ENCODE measurements at places on chromosomes 2 and 18. TPM values are rescaled to one million over a fixed set of nuclear protein-coding genes. Genes with fewer than 3 reads are reported as not detected.

DNA sequence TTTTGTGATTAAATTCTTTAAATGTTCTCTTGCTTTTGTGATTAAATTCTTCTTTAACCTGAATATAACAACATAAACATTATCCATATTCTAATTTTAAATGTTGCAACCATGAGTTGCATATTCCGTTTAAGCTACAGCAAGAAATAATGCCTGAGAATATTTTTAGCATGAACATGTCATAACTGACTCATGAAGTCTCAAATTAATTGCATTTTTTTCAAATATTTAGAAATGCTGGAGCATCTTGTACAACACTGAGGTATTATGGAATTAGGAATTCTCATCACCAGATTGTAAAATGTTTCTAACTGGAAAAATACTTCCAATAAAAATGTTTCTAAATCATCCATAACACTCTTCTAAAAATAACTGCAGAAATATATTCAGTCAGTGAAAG is 14.7 kb downstream of the ROCK2 start:
- DNase-seq, result no peak

- DNase-seq, result no peak
Measured at GRCh38 chr2:28271919-28272250, 120.8 kb upstream of the FOSL2 start.

DNA sequence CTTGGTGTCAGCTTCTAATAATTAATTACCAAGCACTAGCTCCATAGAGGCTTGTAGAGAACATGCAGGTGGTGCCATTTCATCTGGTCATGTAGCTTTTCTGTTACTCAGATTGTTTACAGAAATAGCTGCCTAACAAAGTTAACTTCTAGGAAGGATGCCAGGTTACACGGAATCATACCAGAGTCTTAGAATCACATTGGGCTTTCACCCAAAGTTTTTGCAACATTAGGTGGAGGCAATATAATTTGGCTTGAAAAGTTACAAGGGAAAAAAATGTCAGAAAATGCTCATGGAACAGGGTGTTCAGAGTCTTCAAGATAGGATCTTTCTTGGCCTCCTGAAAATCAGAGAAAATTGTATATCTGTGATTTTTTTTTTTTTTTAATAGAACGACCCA is 135.6 kb downstream of the ARHGAP15 start:
- no peak for DNase-seq

GRCh38 chr2:70888923-70889715 is 46.6 kb upstream of the ATP6V1B1 start:
- DNase-seq, result no peak

- DNase-seq, result no peak
Measured at GRCh38 chr18:2964361-2965010, 48.5 kb downstream of the LPIN2 start.

DNA sequence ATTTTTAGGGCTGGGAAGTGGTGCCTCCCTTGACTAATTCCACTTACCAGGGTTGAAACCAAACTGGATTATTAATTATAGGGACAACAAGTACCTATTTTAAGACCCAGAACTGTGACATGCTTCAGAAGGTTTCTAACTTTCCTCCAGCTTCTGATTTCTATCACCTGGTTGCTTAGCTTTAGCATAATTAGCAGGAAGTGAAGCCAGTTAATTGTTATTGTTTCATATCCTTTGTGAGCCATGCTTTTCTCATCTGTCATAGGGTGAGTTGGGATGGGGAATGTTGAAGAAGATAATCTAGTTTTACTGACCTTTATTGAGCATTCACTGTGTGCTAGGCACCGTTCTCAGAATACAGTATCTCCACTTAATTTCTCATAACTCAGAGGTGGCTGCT is 3.2 kb downstream of the YPEL5 start:
- no peak for DNase-seq

DNA sequence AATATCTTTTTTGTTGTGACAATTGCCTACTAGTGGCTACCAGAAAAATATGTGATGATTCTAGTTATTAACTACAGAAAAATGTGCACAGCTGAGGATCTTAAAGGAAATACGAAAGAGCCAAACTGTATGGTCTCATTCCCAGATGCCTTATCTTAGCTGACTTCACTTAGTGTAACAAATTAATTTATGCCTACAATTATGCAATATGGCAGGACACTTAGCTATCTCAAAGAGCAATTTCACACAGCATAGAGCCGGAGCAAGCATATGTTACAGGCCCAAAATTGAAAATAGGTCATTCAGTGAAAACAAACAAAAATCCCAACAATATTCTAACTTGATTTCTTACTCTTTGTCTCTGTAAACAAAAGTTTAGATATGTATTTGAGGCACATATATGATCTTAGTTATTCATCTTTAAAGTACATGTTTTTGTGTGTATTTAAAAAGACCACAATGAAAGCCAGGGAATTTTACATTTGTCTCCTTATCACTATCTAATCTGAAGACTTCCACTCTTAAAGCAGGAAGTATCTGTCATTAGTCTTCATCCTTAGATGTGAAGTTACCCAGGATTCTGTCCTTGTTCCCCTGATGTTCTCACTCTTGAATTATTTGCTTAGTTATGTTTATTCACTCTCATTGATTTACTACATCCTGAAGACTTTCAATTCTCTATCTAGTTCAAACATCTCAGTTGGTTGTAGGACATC is 1579.0 kb upstream of the NXPH2 start:
- DNase-seq, result no peak

- DNase-seq, result no peak
Measured at GRCh38 chr2:42371611-42372473, 10.8 kb upstream of the COX7A2L start.

GRCh38 chr2:37792366-37792765 is 120.9 kb upstream of the CDC42EP3 start:
- DNase-seq, result no peak

DNA sequence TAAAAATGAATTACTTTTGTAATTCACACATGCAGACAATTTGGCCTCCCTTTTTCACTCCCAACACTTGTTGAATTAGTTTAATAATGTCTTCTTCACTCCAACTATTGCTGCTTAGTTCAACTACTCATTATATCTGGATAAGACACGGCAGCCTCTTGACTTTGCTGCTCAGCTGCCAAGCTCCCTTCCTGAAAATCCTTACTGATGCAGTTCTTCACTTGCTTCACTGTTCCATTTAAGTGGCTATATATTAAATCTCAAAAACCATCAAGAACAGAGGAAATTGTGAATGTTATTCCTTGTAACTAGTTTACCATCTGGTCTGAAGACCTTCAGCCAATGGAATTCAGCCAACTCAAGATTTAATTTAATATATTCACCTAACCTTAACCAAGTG is 127.1 kb downstream of the NCOA1 start:
- no peak for DNase-seq

The PKDCC gene
- 64.5 TPM for polyA plus RNA-seq

The TGIF1 gene
- 159 TPM for polyA plus RNA-seq

The CDK5R2 gene
- polyA plus RNA-seq, result 0.73 TPM
